ENCODE measurements at places on chromosomes 11 and 22.

DNA sequence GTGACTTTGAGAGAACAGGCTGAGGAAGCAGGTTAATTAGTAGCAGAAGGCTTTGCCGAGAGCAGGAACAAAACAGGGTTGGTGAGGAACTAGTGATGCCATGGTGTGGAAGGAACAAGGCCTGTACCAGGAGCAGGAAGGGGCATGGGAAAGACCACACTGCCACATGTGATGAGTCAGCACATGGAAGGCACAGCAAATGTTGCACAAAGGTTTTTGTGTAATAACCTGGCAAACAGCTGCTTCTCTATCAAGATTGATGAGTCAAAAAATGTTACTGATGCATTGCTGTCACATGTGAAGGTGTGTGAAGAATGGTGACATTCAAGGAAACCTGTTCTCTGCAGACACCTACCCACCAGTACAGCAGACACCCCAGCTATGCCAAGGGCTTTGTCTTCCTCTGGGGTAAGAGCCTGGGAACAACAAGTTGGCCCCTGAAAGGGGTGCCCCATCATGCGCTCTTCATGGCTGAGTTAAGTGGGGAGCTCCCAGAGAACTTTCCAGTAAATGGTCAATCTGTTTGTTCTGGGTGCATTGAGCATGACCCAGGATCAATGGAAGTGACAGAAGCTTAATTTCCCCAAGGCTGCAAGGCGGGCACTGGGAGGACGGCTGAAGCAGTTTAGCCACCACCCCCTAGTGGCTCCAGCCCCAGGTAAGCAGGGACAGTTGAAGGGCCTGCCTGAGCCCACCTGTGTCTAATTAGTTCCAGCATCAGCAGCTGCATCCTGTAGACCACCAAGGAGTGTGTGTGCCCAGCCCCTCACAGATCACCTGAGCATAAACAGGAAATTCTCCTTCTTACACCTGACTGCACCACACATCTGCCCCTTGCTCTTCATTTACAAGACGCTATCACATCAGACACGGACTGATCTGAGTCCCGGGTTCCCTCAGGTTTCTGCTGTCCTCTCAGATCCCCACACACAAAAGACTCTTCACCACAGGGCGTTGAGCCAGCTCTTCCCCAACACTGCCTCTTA lies 47.6 kb downstream of the GGTLC2 start:
- peak; percentile 40 for DNase-seq

- no peak for DNase-seq
Measured at GRCh38 chr22:44683237-44683636, 18.8 kb upstream of the PRR5 start.

GRCh38 chr11:75986966-75987365 lies 172.0 kb downstream of the UVRAG start:
- no peak for DNase-seq

DNA sequence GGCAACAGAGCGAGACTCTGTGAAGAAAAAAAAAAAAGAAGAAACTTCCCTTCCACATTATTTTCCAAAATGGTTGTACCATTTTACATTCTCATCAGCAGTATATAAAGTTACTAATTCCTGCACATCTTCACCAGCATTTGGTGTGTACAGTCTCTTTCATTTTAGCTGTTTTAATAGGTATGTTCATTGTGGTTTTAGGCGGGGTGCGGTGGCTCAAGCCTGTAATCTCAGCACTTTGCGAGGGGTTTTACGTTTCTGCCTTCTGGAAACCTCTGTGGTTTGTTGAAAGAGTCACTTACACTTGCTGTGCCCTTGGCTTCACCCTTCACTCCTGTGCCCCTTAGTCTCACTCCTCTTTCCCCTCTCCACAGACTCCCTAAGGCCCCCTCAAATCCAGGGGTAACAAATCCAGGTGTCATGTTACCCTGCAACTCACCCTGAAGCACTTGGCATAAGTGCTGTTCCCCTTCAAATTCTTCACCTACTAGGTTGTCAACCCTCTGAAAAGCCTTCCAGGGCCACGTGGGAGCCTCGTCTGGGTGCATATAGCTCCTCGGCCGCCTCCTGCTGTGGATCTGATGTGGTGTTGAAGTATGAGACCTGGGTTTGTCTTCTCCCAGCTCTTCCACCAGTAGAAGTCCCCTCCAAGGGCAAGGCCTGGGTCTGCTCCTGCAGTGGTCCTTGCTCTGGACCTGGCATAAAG lies 20.8 kb downstream of the TOB2 start:
- no peak for DNase-seq

DNA sequence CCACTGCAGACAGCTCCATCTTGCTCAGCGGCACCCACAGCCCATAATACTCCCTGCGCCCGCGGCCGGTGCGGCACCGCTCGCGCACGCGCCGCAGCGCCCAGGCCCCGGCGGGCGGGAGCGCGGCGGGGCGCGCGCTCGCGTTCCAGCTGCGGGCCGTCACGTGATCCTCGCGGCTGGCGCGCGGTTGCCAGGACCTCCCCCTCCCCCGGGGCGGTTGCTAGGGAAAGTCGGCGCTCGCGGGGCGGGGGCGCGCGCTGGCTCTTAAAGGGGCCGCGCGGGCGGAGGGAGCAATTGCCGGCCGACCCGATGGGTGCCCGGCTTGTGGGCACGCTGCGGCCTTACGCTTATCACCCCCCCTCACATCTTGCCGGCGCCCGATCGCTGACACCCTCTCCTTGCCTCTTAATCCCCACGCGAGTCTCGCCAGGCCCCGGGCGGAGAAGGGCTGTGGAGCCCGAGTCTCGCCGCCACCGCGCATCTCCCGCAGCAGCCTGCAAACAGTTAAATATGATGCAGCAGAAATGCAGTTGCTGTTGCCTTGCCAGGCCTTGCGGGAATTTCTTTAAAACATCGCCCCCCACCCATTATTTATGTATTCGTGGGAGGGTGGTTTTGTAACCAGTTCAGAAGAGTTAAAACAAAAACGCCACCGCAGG lies at the start of gene CBX6:
TSS of gene CBX6 (minus strand) at position 45 of the 659 bp plus-strand sequence. CDS start at position 19, 26 bp downstream.
- DNase-seq: peak; percentile 93

DNA sequence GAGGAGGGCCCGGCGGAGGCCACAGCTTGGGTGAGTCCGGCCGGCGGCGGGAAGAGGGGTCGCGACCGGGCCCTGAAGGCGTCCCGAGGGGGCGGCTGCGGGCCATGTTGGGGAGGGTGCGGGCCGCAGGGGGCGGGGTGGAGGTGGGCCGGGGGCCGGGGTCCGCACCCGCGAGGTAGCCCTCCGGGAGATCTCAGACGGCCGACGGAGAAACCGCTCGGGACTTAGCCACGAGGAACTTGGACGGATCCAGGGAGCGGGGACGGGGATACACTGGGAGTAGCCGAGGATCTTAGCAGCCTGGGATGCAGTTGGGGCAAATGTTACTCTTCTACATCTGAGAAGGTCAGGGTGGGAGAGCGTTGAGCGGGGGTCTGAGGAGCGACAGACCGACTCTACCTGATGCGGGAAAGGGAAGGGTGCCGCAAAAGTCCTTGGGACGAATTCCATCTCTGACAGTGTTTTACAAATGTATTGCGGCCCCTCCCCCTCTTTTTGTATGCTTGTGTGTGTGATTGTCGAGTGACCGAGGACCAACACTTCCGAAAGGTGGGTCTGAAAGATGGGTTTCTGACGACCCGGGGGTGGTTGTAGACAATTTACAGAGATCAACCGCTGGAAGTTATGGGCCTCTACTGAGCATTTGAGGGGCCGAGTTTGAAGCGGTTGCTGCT lies 658 bp downstream of the STIP1 start:
- DNase-seq: no peak

- no peak for DNase-seq
Measured at GRCh38 chr11:40188848-40189247, 1270.6 kb downstream of the LRRC4C start.

DNA sequence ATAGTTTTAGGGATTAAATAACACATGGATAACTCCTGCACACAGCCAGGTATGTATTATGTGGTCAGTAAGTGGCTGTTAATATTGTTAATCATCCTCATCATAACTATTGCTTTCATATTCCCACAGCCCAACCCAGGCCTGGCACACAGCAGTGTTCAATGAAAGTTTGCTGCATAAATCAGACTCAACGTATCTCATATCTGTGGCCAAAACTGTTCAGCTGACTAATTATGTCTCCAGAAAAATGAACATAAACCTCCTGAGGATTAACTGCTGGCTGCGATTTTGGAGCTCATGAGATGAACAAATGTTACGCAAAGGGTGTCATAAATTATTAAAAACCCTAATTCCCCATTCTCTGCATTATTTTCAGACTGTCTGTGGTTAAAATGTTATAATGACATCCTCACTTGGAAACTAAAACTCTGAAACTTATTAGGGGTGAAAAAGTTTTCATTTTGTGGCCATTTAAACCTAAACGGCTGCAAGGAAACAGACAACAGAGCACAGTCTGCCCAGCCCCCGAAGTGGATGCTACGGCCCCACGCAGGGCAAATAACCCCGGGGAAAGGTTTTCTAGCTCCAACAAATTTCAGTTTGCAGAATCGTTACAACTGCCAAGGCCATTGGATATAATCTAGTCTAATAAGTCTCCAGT lies 17.3 kb downstream of the ABCC8 start:
- no peak for DNase-seq

DNA sequence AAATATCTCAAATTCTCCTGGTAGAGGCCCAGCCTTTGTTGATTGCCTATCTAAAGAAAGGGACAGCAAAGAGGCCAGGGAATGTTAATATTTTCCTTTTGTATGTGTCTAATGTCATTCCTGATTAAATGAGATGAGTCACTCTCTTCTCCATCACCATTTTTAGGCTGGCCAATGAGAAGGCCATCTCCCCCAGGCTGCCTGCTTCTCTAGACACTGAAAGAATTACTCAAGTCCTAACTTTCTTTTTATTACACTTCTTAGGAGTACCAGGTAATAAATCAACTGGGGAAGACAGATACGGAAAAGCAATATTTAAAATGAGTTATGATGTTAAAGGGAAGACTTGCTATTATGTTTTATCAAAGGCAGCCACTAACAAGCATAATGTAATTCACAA lies 259.2 kb upstream of the SORL1-AS1 start:
- no peak for DNase-seq

GRCh38 chr11:14644226-14645014 lies 816 bp downstream of the PDE3B start:
- DNase-seq: peak; percentile 67

DNA sequence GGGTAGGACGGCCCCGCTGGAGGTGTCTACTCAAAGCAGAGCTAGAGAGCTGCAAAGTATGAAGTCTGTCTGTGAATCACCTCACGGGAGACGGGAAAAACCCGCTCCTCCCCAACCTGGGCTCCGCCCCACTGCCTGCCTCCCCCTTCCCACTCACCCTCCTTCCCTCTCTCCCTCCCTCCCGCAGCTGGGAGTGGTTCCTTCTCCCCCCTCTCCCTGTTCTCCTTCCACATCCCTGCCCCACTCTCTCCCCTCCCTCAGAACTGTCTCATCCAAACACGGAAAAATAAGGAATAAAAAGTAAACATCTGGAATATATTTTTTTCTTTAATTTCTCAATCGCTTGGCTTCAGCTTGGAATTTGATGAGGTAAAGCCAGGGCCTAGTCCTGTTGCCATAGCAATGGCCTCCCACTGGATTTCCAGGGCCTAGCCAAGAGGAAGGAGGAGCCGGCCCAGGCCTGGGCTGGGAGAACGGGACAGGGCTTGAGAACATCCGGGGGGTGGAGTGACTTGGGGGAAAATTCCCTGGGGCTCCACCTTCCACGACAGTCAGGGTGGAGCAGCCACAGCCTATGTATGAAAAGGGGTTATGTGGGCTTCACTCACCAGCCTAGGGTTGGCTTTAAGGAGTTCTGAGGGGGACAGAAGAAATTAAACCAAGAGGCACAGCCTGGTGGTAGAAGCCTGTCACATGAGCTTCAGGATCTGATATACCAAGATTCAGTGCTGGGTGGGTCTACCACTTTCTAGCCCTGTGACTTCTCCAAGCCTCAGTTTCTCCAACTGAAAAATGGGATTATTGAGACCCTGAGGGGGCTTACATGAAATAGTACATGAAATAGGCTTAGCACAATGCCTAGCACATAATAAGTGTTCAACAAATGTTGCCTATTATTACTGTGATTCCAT lies 2.2 kb downstream of the TNKS1BP1 start:
- DNase-seq: peak; percentile 89

- no peak for DNase-seq
Measured at GRCh38 chr11:36945384-36945783, 347.3 kb upstream of the RAG2 start.

DNA sequence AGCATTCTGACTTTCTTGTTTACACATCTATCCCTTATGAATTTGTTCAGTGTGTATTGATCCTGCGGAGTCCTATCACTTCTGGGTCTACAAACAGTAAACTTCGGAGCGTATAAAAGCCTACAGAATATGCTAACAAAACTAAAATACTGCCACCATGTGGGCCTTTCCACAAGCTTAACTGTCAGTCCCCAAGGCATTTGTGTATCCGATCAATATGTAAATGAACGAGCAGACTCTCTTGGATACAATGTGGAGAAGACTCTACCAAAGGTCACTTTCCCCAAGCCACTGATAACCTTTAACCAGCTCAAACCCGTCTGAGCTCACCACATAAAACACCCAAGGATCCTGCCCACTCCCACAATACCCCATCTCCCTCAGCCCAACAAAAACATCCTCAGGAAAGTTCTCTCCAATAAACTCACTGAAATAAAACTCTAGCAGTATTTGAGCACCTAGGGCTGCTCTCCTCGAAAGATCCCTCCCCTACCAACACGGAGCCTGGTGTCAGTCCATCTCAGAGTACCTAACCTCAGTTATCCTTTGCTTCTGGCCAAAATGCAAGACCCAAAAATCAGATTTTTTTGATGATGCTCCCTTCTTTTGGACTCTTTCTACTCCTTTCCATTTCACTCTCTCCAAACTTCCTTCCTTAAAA lies 17.8 kb downstream of the ADA2 start:
- DNase-seq: no peak

GRCh38 chr11:12762278-12762677 lies 88.1 kb downstream of the TEAD1 start:
- DNase-seq: no peak

- peak; percentile 74 for DNase-seq
Measured at GRCh38 chr22:36328635-36329253, 59.0 kb downstream of the MYH9 start.

DNA sequence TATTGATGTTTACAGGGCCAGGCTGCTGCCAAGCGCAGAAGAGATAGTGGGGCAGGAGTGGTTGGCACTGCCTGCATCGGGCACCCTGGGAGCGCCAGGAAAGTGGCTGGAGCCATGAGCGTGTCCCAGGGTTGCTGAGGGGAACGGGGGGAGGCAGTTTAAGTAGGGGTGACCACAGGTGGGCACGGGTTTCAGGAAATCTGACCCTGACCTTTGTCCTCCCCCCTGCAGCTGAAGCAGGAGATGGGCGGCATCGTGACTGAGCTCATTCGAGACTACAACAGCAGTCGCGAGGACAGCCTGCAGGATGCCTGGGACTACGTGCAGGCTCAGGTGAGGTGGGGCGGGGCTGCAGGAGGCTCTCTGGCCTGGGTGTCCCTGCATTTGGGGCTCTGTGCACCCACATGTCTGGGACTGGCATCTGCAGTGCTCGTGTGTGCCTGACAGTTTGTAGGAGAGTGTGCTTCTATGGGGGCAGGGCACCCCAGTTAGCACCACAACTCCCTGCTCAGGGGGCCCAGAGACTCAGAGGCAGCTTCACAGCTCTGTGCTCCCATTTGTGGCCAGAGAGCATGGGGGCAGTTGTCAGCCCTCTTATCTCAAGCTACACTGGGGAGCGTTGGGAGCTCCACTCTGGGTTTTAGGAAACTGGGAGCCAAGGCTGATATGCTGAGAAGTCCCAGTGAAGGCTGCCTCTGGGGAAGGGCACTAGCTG lies 49.7 kb downstream of the CD82 start:
- peak; percentile 55 for DNase-seq
